ENCODE measurements at places on chromosomes 1 and 21.

GRCh38 chr21:44892536-44893277 is 19.2 kb upstream of the PTTG1IP start:
- peak; percentile 51 for DNase-seq

GRCh38 chr1:199954699-199955098 is 72.8 kb upstream of the NR5A2 start:
- no peak for DNase-seq

DNA sequence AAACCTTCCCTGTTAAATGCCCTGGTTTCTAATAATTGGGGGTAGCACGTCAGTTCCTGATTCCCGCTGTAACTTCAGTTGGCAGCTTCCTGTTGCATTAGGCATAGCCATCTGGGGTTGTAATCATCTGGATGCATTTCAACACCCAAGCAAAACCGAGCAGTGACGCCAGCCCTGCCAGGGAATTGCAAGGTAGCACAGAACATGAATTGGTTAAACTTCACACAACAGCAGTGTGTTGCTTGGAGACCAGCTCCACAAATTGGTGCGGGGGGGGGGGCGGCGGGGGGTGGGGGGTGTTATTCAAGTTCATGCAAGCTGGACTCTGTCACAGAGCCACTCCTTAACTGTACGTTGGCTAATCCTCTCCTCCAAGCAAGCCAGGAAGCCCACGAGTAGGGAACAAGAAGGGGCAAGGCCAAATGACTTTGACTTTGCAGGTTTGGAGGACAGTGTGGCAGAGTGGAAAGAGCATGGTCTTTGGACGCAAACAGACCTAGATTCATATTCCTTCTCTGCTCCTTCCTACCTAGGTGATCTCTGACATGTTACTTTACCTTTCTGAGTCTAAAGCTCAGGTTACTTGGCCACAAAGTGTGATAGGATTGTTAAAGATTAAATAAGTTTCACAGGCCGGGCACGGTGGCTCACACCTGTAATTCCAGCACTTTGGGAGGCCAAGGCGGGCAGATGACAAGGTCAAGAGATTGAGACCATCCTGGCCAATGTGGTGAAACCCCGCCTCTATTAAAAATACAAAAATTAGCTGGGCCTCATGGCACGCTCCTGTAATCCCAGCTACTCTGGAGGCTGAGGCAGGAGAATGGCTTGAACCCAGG is 4.7 kb downstream of the LAX1 start:
- DNase-seq, result no peak

DNA sequence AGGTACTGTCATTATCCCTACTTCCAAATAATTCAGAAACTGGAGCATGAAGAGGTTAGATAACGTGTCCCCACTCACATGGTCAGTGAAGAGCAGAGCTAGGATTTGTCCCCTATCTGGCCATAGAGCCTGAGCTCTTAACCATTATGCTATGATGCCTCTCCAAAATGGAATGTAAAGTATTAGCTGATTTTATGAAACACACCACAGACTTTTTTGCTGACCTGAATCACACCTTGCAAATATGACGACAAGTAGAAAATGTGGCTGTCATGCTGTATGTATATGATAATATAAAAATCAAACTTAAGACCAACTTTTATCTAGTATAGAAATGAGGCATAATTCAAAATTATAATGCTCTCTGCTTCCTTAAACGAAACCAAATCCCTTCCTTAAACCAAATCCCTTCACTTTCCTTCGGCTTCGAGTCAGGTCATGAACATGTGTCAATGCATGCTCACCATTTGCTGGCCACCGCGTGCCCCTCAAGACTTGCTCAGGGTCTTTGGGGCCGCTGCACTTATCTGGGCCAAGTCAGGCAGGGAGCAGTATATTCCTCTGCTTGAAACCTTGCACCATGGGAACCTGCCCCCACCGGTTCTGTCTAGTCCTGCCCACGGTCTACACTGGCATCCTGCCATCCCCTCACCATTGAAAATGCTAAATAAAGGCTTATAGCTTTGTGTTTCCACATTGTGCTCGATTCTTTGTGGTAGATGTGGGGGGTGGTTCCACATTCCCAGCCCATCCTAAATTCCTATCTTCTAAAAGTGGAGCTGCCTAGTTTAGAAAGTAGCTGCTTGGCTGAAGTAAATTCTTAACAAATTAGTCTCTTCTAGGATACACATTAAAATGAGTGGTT is 1.6 kb upstream of the TMCC2 start:
- DNase-seq, result no peak

DNA sequence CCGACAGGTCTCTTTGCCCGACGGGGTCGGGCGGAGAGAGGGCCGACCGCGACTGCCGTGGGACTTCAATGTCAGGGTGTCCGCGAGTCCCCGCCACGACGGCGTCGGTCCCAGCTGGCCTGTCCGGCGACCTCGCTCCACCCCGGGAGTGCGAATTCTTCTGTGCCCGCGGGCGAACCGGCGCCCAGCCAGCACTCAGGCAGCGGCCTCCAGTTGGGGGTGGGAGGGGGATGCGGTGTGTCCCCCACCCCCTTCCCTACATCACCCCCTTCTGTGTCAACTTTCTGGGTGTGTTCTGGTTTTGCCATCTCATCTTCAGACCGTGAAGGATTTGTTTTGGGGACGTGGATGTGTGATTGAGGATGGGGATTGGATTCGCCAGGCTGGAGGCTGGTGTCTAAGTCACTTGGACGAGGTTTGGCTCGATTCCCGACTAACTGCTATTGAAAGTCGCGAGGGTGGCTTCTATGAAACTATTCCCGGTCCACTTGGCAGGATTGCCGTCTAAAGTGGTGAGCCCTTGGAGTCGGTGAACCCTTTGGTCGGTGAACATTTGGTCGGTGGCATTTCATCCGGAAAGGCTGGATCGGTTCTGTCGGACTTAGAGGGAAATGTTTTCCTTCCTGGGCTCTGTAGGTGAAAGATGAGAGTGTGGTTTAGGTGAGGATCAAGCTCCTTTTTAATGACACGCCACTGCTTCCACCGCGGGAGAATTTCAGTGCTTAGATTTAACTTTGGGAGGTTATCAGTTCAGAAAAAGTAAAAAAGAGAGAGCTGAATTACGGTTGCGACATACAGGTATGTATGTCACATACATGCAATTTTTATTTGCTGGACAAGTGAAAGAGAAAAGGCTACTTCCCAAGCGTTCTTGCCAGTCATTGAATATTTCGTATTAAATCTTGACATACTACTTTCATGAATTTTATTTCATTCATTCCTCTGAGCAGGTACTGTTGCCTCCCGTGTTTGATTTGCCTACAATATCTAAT is 771 bp downstream of the ABCD3 start:
- peak; percentile 25 for DNase-seq

GRCh38 chr1:112529301-112529700 is 20.5 kb downstream of the WNT2B start:
- DNase-seq, result no peak

DNA sequence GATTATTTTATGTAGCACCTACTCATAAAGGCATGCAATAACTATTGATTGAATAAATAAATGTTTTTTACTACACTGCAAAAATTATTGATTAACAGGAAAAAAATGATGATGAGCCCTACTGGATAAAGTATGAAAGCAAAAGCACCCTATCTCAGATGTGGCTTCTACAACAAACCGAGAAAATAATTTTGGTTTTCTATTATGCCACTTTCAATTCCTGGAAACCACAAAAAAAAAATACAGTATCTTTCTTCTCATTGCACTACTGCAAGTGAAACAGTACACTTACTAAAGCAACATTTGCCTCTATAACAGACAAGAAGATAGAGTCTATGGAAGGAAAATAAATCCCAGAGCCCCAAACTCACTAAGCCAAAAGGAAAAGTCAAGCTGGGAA is 1882.4 kb downstream of the NCAM2 start:
- no peak for DNase-seq

- DNase-seq, result no peak
These were observed 11.2 kb downstream of the C8B start for GRCh38 chr1:56954664-56955063.

- DNase-seq, result no peak
These were observed 11.7 kb upstream of the LRRC52 start for GRCh38 chr1:165532053-165532452.

DNA sequence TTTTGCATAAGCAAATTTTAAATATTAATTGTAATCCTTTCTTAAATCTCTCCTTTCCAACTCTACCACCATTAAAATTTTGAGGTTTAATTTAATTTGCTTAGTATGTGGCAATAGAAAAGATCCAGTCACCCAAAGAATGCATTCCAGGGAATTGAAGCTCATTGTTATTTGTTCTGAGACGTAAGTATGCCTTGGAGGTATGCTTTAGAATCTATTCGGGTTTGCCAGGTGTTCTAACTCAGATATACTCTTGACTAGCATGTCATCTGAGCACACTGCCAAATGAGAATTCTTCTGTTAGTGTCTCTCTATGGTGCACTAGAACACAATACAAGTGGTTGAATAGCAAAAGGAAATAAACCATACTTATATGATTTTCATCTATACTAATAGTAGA is 813.6 kb upstream of the ADGRL2 start:
- DNase-seq, result no peak

- DNase-seq, result no peak
These were observed 435.3 kb upstream of the USP24 start for GRCh38 chr1:55650444-55650843.

DNA sequence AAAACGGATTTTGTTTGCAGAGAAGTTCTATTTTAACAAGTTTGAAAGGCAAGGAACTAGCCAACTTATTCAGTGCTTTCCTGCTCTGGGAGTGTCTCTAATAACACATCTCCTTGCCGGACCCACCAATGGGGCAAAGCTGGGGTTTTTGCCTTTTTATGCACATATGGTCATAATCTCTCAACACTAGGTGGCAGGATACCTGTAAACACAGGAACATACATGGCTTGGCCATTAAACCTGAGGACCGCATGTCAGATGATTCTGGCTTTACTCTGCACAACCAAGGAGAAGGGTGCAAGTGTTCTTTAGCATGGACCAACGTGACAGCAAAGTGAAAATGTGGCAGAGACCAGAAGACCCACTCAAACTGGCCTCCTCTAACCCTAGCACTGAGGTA is 4.9 kb downstream of the TMEM9 start:
- no peak for DNase-seq

Data from activated naive CD4-positive, alpha-beta T cell (primary cell).